Stimulated activated CD4-positive, alpha-beta T cell treated with anti-CD3 and anti-CD28 coated beads, Interleukin-1b, Interleukin-23, amount 100 ng/mL, for 1 hour (primary cell): ENCODE measurements at places on chromosomes 4 and X.
A peak's percentile ranks its signal among the peaks of the same experiment; 100 is the strongest.

DNA sequence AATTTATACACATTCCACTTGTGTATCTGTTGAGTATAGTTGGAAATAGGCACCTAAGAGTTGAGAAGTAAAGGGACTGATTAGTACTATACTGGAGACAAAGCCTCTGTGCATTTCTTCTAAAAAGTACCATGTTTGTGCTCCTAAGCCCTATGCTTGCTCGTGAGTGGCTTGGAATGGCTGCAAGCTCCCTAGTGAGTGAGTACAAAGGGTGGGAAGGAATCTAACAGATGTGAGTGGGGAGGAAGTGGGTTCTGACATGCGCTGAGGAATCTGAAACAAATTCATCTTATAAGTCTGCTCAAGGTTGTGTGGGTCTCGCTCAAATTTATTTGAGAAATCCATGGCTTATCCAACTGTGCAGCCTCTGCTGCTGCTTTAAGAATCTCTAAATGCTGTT lies 13.3 kb downstream of the SPCS3 start:
- DNase-seq = no peak

DNA sequence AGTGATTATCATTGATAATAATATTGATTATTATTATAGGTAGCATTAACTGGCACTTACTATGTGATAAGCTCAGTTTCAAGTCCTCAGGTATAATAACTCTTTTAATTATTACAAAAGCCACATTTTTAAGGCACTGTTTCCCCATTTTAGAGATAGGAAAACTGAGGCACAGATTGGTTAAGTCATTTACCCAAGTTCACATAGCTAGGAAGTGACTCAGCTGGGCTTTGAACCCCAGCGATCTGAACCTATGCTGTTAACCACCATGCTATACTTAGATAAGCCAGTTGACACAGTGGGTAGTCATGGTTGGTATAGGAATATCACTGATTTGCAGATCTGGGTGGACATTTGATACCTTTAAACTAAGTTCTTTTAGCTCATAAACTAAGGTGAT lies 110.4 kb downstream of the FRAS1 start:
- DNase-seq = no peak

GRCh38 chrX:115226929-115227328 lies 7.0 kb downstream of the LRCH2 start:
- no peak for DNase-seq

DNA sequence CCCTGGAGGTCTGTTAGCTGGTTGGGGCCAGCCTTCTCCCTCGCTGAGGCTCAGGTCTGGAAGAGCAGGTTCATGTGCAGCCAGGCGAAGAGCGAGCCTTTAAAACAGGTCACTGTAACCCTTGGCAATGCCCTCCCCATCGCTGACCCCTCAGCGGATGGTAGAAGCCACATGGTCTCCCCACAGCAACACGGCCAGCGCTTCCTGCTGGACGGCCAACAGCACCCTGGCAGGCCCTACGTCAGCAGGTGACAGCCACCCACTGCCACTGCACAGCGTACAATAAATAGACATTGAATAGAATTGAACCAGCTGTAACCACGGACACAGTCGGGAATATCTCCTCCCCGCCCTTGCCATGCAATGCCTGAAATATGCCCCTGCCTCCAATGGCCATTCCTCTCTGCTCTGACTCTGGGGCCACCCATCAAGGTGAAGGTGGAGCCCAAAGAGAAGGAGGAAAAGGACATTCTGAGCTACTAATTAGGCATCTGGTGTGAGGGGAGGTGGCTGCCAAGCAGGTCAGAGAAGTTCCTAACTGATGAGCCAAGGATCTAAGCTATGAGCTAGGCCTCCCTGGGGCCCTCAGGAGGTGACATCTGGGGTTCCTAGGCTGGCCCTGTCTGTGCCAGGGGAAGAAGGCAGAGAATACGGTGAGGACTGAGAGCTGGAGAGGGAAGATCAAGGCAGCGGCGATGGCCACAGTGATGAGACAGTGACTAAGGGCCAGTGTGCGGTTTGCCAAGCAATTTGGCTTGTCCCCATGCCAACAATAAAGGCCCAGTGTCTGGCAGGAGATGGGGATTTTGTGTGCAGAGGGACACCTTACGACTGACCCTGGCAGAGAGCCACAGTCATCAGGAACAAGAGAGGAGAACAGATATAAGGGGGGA lies 202.3 kb downstream of the BCOR start:
- DNase-seq = no peak

DNA sequence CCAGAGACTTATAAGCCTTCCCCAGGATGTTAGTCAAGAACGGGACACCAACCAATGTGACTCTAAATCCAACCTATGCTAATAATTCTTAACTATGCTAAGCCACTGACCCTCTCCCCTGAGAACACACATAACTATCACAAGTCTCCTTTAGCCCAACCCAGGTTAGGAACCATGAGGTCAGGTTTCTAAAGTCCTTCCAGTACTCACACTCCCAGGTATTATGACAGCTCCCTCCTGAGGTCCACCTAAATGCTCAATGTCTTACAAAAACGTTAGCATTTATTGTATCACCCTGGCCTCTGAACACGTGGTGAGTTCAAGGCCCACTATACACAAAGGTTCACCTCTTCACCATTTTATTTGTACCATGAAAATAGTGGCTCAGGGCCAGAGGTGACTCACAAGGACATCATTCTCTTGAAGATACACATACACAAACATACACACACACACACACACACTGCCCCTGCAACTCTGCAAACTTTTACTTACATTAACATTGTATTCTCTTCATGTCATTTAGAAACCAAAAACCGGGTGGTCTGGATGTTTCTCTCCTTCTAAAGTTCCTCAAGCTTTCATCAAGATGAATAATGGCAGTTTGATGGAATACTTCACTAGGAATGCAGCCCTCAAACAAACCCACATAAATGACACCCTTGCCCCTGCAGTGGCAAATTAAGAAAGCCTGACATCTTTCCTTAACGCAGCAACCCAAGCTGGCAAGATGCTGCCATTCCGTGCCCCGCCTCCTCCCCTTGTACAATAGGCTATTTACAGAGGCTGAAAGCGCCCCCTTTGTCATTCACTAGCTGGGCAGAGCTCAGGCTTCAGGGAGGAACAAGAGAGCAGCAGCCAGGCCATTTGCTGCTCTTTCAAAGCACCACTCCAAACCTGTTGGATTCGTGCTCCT lies 17.7 kb downstream of the ACSL1 start:
- no peak for DNase-seq

- no peak for DNase-seq
Observed at GRCh38 chr4:103445377-103445776, 247.2 kb upstream of the CENPE start.

DNA sequence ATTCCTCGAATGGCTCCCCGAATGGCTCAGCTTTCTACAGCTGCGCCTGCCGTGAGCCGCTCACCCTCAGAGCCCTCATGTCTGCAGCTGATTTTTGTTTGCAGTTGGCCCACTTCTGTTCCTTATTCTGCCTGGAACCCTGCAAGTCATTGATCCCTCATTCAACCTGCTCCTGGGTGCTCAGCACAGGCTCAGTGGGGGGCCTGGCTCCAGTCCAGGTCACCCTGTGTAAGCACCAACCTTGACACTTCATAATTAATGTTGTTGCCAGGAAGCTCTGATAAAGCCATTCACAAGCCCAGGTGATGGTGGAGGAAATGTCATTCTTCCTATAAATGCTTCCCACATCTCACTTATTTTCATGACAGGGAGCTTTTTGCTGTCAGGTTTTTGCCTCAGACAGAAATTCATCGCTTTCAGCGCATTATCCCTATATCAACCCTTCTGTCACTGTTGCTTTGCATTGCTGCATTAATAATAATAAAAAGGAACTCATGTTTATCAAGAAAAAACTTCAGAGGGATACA lies 85.7 kb downstream of the F11 start:
- DNase-seq = no peak

GRCh38 chr4:188819233-188819632 lies 680.0 kb downstream of the TRIML1 start:
- no peak for DNase-seq

- peak; percentile 33 for DNase-seq
Observed at GRCh38 chr4:168318266-168318895, at the start of gene DDX60. Gene DDX60 (minus strand): TSS chr4:168318752. CDS start chr4:168311259, 7,493 bp downstream.

DNA sequence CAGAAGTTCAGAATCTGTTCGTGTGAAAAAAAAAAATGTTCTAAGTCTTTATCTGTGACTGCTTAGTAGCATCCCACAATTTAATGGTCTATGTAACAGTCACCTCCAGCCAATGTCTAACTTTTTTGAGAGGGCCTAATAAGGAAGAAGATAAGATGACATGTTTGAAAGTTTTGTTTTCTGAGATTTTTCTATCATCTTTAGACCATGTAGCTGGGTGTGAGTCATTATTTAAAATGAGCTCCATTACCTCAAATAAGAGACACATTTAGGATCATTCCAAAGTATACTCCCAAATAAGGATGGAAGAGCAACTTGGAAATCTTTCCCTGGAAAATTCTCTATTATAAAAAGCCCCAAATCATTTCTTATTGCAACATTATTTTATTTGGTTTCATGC lies 28.2 kb upstream of the MCF2 start:
- no peak for DNase-seq

GRCh38 chr4:7186516-7187167 lies 5.7 kb upstream of the SORCS2 start:
- DNase-seq = no peak

GRCh38 chr4:42615131-42615763 lies 41.7 kb downstream of the ATP8A1 start:
- no peak for DNase-seq

- no peak for DNase-seq
Observed at GRCh38 chrX:47751670-47752069, 85.0 kb upstream of the ZNF81 start.

- no peak for DNase-seq
Observed at GRCh38 chrX:47854474-47854873, 17.8 kb downstream of the ZNF81 start.

DNA sequence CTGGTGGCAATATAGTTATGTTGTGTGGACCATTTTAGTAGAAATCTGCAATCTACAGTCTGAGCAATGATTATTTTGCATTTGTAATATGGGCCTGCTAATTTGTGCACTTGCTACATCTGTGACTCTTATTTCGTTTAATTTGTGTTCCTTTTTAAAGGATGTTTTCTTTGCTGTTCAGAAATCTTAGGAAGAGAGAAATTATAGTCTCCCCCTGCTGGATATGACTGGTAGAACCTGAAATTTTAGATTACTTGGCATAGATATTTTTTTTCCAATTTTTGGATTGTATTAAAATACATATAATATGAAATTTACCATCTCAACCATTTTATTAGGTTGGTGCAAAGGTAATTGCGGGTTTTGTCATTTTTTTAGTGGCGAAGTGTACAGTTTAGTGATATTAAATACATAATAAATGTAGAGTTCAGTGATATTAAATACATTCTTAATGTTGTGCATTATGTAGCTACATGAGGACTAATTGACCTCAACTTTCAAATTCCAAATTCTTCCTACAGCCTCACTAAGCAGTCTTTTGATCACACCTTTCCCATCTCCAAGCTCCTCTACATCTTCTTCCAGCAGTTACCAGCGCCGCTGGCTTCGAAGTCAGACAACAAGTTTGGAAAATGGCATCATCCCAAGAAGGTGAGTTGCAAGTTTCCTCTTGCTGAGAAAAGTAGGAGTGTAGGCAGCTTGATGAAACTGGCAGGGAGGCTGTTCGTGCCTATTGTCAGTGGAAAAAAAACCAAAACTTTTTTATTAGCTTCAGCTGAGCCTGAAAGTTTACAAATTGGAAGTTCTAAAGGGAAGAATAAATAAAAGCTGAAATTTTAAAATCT lies 82.2 kb downstream of the FNIP2 start:
- DNase-seq = no peak

DNA sequence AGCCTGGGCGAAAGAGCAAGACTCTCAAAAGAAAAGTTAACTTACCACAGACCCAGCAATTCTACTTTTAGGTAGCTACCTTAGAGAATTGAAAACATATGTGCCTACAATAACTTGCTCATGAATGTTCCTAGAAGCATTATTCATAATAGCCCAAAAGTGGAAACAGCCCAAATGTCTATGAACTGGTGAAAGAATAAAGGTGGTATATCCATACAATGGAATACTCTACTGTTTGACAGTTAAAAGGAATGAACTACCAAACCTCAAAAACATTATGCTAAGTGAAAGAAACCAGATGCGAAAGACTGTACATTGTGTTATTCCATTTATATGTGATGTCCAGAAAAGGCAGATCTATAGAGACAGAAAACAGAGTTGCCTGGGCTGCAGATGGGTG lies 131.4 kb downstream of the UCHL1 start:
- DNase-seq = no peak

DNA sequence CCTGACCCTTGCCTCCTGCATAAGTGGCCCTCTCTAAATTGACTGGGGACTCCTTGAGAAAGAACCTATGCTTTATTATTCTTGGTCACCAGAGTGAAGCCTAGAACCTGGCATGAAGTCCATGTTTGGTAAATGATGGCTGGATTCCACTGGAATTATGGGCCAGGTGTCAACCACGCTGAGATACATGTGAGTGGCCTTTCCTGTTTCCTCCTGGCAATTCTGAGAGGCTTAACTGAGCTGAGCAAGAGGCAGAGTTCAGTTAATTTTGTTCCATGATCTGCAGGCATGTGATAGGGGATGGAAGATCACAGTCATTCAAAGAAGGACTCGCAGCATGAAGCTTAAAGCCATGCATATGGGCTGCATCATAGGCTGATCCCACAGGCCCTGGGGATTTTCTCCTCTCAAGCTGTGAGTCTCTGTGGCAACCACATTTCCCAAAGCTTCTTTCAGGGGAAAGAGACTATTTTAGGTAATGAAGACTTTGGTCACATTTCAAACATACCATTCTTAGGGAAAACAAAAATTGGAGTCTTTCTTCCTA lies 69.4 kb upstream of the CLNK start:
- DNase-seq = no peak

GRCh38 chr4:8507624-8508023 lies 67.0 kb downstream of the TRMT44 start:
- no peak for DNase-seq

DNA sequence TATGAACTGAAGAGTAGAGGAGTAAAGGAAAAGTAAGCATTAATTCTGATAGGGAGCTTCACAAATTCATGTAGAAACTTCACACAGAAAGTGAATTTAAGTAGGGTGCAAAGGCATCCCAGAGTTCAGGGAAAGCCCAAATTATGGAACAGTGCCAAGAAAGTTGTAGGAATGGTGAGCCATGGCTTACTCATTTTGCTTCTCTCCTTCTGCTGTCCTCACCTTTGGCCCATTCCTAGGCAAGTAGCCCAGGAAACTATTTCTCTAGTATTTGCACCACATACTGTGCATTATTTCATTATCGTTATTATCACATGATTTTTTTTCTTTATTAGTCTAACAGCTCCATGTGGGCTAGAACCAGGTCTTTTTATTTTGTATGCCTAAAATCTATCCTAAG lies 34.9 kb upstream of the IL1RAPL1 start:
- DNase-seq = no peak

- no peak for DNase-seq
Observed at GRCh38 chrX:34586936-34587335, 70.1 kb downstream of the TMEM47 start.

DNA sequence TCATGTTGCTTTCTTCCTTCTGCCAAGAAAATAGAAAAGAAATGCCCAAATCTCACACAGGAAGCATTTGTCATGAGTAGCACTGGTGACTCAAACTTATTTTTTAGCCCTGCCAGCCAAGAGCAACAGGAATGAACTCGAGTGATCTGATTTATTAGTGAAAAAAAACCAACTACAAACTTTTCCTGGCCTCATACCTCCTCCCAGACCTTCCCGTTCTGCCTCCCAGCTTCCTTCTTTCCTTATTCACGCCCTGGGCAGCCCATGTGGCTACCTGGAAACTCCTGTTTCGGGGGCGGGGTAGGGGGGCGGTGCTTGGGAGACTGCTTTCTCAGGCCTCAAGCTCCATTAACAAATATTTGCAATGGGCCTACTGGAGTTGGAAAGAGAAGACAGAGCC lies 178.5 kb downstream of the NHS start:
- no peak for DNase-seq
